ENCODE measurements at places on chromosomes 12 and 14.

- no peak for DNase-seq
Observed at GRCh38 chr12:1351926-1352325, 242.5 kb downstream of the FBXL14 start.

GRCh38 chr14:93317875-93318807 is 14.7 kb downstream of the BTBD7 start:
- no peak for DNase-seq

- DNase-seq, result no peak
Observed at GRCh38 chr14:64730061-64730440, 25.8 kb downstream of the PLEKHG3 start.

- no peak for DNase-seq
Observed at GRCh38 chr12:104568935-104569334, 112.2 kb downstream of the CHST11 start.

DNA sequence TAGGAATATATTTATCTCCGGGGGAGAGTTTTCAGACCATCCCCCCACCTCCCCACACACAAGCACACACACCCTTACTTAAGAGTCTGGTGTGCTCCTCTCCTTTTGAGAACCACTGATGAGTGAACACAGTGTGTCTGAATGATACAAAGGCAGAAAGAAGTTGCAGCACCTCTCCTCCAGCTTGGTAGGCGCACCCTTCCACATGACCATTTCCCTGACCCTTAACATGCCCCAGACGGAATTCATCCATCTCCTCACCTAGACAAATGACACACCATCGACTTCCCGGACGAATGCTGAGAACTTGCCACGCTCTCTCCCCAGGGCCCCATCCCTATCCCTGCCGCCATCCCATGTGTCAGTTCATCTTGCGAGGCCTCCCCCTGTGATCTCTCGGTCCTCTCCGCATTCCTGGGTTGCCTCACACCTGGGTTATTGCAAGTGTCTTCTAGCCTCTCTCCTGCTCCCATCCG is 3.9 kb downstream of the TNFRSF1A start:
- DNase-seq, result no peak

GRCh38 chr12:19741132-19741489 is 301.8 kb downstream of the AEBP2 start:
- no peak for DNase-seq

DNA sequence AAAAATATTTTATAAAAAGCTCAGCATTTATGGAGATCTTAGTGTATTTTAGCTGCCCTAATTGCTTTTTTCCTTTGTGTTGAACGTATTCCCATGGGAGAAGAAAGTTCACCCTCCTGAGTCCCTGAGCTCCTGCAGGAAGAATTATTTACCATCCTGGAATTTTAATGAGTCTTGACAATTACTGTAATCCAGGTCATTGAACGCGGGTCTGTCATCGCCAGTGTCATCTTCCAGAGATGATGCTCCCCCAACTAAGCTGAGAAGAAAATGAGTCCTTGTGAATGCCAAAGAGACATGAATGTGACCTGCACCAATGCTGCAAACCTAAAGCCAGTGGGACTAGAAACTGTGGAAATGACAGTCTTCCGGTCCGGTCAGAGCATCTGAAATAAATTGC is 129.5 kb downstream of the FBXL14 start:
- no peak for DNase-seq

DNA sequence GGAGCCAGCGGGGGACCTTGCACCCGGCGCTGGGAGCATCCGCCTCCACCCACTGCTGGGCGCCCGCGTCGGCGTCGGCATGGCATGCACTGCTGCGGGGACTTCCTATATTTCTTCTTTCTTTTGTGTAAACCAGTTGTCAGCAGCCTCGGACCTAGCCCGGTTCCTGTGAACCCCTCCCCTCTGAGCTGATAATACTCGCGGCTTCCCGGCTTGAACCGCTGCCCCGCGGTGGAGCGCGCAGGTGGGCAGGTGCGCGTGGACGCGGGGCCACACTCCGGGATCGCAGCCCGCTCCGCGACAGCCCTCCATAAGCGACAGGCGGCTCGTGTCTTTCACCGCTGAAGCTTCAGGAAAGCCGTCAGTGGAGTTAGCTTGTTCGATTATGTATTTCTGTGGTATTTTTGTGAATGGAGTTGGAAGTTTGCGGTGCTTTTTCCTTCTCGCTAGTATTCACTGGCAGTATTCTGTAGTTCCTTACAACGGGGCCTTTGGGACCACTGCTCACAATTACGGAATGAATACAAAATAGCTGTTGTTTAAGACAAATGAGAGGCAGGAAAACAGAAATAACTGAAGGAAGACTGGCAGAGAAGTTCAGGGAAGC is 870 bp downstream of the BMAL2 start:
- peak; percentile 53 for DNase-seq

DNA sequence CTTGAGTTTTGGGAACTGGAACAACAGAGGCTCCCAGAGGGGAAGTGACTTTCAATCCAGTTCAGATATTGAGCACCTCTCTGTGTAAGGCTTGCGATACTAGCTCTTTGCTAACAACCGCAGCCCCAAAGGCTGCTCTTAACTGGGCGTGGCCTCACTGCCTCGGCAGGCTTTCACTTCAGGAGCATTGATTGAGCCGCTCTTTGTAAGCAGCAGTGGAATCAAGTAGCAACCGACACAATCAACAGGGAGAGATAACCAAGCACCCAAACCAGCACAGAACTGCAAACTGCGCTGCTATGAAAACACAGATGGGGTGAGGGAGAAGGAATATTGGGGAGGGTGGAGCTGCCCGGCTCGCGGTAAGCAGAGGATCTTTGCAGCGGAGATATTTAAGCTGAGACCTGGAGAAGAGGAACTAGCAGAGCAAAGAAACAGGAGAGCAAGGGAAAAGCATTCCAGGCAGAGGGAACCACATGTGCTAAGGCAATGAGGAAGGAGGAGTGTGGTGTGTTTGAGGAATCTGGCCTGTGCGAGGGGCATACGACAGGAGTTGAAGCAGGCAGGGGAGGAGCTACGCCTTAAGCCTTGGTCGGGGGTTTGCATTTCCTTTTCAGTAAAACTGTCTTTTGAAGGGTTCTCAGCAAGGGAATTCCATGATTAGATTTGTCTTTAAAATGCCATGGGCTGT is 17.3 kb upstream of the YY1 start:
- no peak for DNase-seq
